ENCODE measurements at places on chromosomes 2 and 18.
A peak's percentile ranks its signal among the peaks of the same experiment; 100 is the strongest.

GRCh38 chr2:226137201-226137811 is 662.3 kb downstream of the IRS1 start:
- DNase-seq, result no peak

GRCh38 chr2:241598487-241598886 is 38.5 kb downstream of the THAP4 start:
- peak; percentile 21 for DNase-seq

GRCh38 chr2:241494311-241494908 is 14.0 kb downstream of the STK25 start:
- no peak for DNase-seq

GRCh38 chr2:206442474-206442832 is 879 bp upstream of the ADAM23 start:
- DNase-seq, result no peak

- no peak for DNase-seq
Measured at GRCh38 chr2:197208024-197208423, 102.6 kb downstream of the ANKRD44 start.

- no peak for DNase-seq
Measured at GRCh38 chr2:85619617-85620016, 3.6 kb downstream of the USP39 start.

DNA sequence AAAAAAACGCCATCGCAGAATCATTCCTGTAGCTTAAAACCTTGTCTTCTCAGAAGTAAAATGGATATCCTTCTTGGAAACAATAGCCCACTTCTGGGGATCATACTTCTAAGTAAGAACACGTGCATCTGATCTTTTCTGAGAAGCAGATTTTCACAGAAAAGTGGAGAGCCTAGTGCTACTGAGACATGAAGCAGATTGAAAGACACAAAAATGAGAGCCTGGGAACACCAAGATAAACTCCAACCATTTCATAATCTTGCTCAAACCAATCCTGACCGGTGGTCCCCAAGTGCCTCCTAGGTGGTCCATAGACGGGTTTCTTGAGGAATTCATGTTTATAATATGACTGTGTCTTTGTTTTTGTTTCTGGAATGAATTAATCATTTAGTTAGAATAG is 191.2 kb downstream of the IRS1 start:
- no peak for DNase-seq

- DNase-seq, result no peak
Measured at GRCh38 chr2:187165936-187166610, 282.0 kb downstream of the CALCRL start.

DNA sequence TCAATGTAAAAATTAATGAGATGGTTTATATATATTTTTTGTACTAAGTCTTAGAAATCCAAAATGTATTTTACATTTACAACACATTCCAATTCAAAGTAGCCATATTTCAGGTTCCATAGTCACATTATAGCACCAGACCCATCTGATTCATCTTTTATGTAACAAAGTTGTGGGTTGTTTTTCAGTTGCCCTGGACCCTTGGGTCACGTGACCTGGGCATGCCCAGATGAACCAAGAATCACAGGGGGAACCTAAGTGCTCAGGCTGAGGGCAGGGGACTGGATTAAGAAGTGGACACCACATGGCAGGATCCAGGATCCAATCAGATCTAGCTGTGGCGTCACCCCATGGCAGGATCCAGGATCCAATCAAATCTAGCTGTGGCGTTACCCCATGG is 44.9 kb upstream of the NDUFV2 start:
- DNase-seq, result no peak

DNA sequence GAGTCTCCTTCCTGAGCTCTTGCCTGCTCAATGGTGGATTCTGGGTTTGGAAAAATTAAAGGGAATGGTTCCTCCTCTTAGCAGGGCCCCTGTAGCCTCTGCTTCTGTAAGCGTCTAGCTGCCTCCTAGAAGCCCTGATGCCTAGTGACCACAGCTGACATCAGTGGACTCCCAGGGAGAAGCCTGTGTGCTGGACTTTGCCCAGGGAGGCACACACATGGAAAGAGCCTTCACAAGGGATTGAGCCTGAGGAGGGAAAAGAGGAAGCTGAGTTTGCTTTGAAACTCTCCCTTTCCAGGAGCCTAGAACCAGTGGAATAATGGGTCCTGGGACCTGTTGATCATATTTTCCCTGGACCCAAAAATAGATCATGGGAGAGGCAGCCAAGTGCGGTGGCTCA is 1.4 kb upstream of the CFAP65 start:
- DNase-seq, result no peak

DNA sequence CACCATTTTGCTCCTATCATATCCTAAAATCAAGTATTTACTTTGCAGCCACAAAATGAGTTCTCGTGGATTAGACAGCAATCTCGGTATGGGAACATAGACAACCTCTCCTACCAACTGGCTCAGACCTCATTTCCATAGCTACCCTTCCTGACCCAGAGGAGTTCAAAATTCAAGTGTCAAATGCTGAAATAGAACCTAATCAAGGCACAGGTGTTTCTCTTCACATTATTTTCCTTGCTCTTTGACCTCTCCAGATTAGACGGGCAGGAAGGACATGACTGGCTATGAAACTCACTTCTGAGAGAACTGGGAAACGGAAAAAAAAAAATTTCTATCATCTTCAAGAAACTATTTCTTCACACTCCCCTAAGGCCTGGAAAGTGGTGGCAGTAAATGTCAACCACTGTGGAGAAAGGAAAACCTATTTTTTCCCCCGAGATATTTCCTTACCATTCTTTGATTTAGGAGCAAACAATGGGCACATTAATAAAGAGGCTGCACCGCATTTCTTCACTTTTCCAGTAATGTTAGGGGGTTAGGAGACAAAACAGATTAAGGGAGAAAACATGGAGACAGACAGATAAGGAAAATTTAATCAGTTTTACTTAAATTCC is 63.6 kb upstream of the DTNB start:
- DNase-seq, result no peak

DNA sequence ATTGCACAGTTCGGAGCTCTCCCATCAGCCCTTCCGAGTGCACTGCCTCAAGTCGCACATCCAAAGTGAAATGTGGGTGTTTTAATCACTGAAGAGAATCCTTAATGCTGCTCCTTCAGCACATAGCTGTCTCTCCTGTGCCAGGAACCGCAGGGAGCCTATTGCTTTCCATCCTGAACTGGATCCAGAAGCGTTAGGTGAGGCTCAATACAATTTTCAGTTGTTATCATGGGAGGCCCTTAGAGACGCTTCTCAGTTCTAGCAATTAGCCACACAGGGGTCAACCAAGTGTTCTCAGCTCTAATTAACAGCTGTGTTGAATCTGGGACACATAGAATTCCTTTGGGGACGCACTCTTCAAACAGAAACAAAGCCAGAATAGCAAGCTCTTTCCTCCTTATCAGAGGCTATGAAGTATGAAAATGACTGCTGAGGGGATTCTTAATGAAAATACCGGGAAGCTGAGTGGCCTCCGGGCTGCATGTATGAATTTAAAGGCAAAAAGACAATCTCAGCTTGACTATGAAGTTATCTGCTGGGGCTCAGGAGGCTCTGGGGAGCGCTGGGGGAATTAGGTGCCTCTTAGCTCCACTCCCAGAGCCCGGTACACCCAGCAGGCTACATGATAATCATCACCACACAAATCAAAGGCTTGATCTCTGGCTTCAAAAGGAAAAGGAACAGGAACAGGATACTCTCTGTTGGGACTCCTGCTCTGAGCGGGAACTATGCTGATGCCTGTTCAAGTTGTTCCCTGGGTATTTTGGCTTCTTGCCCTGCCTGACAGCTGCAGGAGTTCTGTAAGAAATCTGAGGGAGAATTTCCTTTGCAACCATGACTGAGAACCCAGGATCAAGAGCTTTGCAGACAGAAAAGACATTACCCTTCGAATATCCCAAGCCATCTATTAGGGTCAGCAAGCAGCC is 55.4 kb upstream of the NCOA1 start:
- no peak for DNase-seq

- no peak for DNase-seq
Measured at GRCh38 chr2:168593713-168594112, 137.6 kb downstream of the CERS6 start.

- no peak for DNase-seq
Measured at GRCh38 chr18:31983976-31984375, 34.6 kb upstream of the RNF125 start.

DNA sequence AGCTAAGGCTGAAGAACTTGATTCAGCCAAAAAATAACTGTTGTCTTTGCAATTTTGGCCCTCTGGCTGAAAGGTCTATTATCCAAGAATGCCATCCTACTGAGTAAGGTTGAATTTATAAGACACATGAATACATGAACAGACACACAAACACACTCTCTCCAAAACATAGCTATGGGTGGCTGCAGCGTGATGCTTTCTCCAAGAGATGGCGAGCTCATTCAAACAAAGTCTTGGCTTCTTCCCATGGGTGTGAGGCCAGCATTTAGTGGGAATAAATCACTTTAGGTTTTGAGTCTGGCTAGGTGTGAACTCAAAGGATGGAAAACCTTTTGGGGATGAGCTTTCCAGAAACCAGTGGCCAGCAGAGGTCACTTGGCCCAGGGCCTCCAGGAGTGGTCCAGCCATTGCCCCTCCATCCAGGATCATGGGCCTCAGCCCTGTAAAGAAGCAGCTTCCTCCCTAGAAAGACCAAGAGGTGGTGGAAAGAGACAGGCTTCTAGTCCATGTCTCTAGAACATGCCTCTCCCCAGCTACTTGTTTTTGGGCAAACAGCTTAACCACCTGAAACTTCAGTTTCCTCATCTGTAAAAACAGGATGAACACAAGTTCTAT is 11.0 kb upstream of the OSR1 start:
- DNase-seq, result no peak

DNA sequence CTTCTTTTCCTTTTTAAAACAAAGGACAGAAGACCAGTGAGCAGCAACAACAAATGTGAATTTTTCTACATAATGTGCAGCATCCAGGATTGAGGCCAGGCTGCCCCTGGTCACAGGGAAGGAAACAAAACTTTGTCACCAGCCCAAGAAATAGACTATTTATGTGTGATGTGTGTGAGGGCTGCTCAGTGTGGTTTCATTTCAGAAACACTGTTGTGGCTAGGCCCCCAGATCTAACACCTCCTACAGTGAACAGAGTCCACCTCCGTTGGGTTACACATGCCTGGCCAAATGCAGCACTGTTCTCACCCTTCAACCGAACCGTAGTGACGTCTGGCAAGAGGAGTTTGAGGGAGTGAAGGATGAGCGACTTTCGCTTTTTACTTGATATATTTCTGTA is 146.3 kb upstream of the RIOK3 start:
- DNase-seq, result no peak

DNA sequence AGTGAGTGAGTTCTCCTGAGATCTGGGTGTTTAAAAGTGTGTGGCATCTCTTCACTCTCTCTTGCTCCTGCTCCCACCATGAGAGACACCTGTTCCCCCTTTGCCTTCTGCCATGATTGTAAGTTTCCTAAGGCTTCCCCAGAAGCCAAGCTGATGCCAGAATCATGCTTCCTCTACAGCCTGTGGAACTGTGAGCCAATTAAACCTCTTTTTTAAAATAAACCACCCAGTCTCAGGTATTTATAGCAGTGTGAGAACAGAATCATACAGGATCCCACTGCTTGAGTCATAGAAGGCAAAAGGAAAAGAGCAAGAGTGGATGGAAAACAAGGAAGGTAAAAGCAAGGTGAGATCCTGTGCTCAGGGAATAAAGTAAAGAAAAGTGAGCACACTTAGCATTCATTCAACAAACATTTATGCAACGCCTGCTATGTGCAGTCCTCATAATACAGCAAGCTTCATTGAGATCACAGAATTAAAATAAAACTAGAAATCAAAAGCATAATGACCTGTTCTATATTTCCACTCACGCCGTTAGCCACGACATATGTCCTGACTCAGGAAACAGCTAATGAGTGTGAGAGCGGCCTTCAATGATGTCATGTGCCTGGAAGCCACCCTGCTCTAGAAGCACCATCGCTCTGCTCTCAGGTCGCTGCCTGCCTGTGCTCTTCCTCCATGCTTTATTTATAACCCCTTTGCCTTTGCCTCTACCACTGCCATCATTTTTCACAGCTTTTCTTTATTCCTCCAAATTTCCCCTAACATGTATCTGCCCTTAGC is 11.3 kb upstream of the COPS8 start:
- DNase-seq, result no peak

DNA sequence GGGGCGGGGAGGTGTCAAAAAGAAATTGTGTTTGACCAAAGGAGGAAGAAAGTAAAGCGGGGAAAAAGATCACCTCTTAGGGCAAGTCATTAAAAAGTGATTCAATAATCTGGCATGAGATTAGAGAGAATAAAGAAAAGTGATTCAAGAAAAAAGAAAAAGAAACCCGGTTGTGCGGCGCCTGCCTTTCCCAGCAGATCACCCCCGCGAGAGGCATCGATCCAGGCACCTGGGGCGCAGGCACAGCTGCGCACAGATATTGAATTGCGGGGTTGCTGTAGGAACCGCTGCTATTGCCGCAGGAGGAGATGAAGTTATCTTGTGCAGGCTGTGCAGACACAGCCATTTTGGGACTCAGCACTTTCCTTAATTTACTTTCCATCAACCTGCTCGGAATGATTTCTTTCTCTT is 71.2 kb downstream of the PLB1 start:
- DNase-seq, result no peak

DNA sequence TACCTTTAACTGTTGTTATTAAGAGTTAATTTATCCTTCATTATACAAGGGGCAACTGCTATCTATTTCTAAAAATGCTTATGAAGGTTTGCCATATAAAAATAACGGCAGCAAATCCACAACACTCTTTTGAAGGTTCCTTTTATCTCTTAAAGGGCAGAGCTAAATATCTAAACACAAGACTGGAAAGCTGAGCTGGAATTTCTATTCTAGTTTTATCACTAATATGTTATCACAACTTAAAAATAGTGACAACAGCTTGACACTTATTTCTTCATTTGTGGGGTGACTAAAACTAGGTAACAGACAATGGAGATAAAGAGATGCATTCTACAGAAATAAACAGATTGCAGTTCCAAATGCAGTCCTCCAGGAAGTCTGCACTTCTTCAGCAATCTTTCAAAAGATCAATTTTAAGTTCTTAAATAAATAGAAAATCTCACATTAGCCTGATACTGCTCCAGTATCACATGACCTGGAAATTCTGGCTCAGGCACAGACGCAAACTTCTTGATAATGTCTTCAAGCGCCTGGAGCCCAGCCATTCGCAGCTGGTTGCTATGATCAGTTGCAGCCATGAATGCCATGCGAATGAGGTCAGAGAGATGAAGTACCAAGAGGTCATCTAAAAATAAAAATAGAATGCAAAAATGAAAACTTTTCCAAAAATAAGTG is 54.0 kb upstream of the STRN start:
- no peak for DNase-seq

- DNase-seq, result no peak
Measured at GRCh38 chr2:41378420-41378819, 669.4 kb upstream of the PKDCC start.

DNA sequence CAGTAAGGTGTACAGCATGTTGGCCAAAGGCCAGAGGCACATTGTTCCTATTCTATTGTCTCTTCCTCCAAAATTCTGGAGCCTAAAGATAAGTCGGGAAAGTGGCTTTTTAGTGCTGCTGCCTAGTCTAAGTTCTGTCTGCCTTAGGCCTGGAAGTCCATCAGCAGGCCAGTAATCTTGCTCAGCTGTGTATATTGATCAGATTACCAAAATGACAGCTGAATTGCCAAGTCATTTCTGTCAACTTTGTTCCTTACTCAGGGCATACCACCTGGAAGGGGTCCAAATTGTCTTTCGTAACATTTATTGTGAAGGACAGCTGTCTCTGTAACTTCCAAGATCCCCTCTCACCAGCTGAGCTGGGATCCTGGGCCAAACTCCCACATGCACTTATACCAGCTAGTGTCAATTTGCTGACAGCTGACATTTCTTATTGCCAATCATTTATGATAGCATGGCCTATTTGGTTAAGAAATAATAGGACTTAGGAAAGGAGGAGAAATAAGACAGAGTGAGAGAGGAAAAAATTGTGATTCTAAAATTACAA is 116.8 kb upstream of the FSHR start:
- no peak for DNase-seq
